Stimulated activated CD4-positive, alpha-beta T cell treated with anti-CD3 and anti-CD28 coated beads, Interleukin-1b, Interleukin-23, amount 100 ng/mL, for 48 hours (primary cell): ENCODE measurements at places on chromosomes 2 and 18.

DNA sequence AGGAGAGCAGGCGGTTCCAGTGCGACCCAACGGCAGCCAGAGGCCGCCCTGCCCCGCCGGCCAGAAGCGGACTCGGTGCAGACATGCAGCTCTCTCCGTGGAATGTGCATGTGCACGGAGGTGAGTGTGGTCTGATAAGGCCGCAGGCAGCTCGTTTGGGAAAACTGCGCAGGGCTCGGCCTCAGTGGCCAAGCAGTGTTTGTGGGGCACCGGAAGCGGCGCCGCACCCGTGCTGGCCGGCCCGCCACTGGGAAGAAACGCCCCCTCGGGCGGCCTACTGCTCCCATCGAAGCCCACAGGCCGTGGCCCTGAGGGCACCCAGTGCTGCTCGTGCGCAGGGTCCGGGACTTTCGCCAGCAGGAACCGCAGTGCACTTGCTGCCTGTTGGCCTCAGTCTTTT, 25.2 kb downstream of the PRELID3A start:
- no peak for DNase-seq

- no peak for DNase-seq
Measured at GRCh38 chr18:5948781-5949180, 53.5 kb upstream of the TMEM200C start.

DNA sequence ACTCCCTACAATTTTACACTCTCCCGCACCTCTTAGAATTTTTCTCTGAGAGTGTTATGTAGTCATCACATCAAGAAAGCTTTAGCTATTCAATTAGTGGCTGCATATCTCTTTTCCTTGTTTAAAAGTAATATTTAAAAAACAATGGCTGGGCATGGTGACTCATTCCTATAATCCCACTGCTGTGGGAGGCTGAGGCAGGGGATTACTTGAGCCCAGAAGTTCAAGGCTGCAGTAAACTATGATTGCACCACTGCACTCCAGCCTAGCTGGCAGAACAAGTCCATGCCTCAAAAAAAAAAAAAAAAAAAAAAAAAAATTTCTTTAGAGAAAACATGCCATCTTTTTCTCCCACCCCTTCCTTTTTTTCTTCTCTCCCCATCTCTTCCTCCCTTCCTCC, 44.3 kb downstream of the AQP4 start:
- no peak for DNase-seq

GRCh38 chr2:148675708-148676107, 31.2 kb downstream of the EPC2 start:
- DNase-seq, result no peak

DNA sequence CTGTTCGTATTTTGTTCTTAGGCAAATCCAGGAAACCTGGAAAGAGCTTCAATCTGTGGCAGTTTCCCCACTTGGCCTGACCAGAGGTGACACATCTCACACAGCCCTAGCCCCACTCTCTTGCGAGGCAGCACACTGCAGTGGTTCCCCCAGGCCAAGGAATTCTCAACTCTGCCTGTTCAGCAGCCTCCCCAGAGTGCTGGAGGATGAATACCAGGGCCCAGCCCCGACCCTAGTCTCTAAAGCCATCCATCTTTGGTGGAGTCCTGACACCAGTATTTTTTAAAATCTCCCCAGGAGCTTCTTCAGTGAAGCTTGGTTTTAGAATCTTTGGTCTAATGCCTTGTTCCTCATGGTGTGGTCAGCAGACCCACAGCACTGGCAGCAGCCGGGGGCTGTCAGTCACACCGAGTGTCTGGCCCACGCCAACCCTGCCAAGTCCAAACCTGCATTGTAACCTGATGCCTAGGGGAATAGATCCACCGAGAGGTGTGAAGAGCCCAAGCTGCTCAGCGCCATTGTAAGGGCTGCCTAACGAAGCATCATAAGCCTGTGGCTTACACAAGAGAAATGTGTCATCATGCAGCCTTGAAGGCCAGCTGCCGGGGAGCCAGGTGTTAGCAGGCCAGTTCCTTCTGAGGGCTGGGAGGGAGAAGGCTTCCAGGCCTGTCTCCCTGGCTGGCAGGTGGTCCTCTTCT, 428.7 kb upstream of the ID2 start:
- no peak for DNase-seq

DNA sequence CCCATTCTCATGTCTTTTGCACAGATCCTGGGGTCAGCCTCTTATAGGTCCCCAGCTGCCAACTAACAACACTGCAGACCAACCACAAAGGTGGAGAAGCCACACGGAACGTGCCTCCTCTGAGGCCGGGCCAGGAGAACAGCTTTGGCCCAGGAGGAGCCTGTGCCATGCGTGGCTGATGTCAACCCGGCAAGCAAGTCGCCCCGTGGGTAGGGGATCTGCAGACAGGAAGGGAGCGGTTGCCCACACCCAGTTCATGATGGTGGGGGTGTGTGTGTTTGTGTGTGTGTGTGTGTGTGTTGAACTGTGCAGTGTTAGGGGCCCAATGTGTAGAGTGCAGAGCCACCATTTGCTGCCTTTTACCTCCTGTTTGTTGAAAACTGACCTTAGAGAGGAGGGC, 2.4 kb upstream of the CLEC4F start:
- no peak for DNase-seq

GRCh38 chr2:200350850-200351285, 44.4 kb downstream of the SPATS2L start:
- DNase-seq, result no peak

GRCh38 chr18:3481696-3482210, 31.8 kb downstream of the TGIF1 start:
- peak; percentile 6 for DNase-seq

GRCh38 chr2:147916067-147916466, 71.2 kb downstream of the ACVR2A start:
- DNase-seq, result no peak

DNA sequence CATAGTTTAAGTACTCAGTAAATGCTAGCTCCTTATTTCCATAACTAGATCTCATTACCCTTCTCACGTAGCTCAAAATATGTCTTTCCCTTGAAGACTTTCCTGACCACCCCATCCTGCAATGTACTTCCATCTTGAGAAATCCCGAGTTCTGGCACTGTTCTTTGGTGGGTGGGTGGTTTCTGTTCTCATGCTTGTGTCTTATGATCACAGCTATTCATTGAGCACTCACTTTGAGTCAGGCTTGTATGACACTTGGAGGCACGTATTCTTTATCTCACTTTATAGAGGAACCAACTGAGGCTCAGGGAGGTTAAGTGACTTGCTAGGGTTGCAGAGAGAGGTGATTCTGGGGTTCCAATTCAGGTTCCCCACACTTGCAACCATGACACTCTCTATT, 9.0 kb upstream of the CLIP4 start:
- no peak for DNase-seq

- no peak for DNase-seq
Measured at GRCh38 chr2:156215656-156216055, 116.9 kb downstream of the NR4A2 start.

DNA sequence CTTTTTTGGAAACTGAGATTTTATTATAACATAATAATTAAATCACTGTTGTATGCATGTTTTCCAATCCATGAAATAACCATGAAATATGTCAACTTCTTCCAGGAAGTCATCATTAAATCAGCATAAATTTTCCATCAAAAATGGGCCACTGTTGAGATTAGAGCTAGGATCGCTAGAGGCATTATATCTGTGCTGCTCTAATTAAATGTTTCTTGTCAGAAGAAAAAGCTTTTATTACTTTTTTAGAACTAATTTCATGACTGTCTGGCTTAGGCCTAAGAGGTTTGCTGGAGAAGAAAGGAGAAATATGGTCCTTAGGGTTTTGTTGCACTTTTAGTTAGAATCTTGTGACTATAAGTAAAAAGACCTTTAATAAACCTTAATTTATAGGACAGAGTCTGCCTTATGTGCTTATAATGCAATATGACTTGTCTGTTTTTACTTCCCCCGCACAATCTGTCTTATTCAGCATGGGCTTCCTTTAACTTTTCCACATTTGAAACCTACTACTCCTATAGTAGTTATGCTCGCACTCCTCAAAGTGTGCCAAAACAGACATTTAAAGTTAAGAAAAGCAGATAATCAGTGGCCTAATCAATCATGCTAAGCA, 363.4 kb upstream of the GCFC2 start:
- no peak for DNase-seq

GRCh38 chr2:33395655-33396249, 80.7 kb upstream of the RASGRP3 start:
- peak; percentile 52 for DNase-seq

GRCh38 chr2:6917761-6918421, 679 bp downstream of the RNF144A start:
- no peak for DNase-seq

- DNase-seq, result no peak
Measured at GRCh38 chr2:54867457-54867856, 144.0 kb downstream of the EML6 start.

DNA sequence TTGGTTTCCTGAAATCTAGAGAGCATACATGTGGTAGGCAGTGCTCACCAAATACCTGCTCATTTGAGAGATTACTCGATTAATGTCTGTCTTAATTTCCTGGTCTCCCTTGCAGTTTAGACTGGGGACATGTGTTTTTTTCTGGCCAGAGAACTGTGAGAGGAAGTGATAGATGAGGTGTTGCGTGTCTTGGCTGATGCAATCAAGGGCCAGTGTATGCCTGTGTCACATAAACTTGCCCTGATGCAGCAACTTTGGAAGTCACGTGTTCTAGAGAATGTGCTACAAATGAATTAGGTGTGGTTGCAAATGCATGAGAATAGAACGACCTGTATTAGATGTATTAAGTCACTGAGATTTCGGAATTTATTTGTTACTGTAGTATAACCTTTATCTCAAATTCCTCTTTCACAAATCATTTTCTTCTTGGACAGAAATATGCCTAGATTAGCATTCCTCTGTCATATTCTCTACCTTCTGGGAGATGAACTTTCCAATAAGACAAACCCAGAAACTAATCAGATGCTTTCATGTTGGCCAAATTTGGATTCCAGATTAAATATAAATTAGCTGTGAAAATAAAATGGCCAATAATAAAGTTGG, 9.9 kb upstream of the IL1A start:
- peak; percentile 37 for DNase-seq

- DNase-seq, result peak; percentile 29
Measured at GRCh38 chr2:26086155-26086637, 52.3 kb downstream of the RAB10 start.

- no peak for DNase-seq
Measured at GRCh38 chr18:45522371-45522770, 92.9 kb upstream of the SLC14A2 start.

GRCh38 chr2:18473241-18474181, 86.9 kb downstream of the RDH14 start:
- DNase-seq, result no peak

GRCh38 chr18:79321625-79322405, 73.9 kb upstream of the NFATC1 start:
- DNase-seq, result no peak

- DNase-seq, result no peak
Measured at GRCh38 chr2:164514491-164514890, 106.8 kb downstream of the GRB14 start.

- DNase-seq, result no peak
Measured at GRCh38 chr2:658426-658825, 18.8 kb downstream of the TMEM18 start.

GRCh38 chr2:189545418-189545817, 35.2 kb downstream of the SLC40A1 start:
- DNase-seq, result no peak

- DNase-seq, result peak; percentile 48
Measured at GRCh38 chr2:219509780-219510511, 4.3 kb upstream of the ASIC4 start.

DNA sequence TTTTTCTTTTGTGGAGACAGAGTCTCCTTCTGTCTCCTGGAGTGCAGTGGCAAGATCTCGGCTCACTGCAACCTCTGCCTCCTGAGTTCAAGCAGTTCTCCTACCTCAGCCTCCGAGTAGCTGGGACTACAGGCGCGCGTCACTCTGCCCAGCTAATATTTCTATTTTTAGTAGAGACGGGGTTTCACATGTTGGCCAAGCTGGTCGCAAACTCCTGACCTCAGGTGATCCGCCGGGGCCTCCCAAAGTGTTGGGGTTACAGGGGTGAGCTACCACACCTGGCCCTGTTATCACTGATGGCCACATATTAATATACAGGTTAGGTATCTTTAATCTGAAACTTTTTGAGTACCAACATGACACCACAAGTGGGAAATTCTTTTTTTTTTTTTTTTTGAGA, 3.4 kb downstream of the MRPL35 start:
- no peak for DNase-seq

- no peak for DNase-seq
Measured at GRCh38 chr2:2466534-2466933, 135.5 kb upstream of the MYT1L start.

- no peak for DNase-seq
Measured at GRCh38 chr2:160583813-160584537, 90.4 kb upstream of the RBMS1 start.

DNA sequence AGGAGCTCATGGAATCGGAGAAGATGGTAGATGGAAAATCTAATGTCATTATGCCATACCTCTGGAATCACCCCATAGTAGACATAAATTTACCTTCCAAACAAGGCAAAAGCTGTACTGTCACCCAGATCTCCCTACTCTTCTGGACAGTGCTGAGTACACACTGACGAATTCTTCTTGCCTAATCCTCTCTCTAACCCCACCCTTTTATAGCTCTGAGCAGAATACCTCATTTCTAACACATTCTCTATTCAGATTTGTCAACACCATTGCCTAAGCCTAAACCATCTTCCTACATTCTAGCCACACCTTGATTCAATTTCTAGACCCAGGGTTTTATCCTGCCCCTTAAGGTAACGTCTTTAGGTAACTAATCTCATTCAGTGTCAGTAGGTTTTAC, 321.0 kb upstream of the NRP2 start:
- DNase-seq, result no peak

GRCh38 chr2:65212619-65213018, 15.0 kb upstream of the ACTR2 start:
- no peak for DNase-seq

DNA sequence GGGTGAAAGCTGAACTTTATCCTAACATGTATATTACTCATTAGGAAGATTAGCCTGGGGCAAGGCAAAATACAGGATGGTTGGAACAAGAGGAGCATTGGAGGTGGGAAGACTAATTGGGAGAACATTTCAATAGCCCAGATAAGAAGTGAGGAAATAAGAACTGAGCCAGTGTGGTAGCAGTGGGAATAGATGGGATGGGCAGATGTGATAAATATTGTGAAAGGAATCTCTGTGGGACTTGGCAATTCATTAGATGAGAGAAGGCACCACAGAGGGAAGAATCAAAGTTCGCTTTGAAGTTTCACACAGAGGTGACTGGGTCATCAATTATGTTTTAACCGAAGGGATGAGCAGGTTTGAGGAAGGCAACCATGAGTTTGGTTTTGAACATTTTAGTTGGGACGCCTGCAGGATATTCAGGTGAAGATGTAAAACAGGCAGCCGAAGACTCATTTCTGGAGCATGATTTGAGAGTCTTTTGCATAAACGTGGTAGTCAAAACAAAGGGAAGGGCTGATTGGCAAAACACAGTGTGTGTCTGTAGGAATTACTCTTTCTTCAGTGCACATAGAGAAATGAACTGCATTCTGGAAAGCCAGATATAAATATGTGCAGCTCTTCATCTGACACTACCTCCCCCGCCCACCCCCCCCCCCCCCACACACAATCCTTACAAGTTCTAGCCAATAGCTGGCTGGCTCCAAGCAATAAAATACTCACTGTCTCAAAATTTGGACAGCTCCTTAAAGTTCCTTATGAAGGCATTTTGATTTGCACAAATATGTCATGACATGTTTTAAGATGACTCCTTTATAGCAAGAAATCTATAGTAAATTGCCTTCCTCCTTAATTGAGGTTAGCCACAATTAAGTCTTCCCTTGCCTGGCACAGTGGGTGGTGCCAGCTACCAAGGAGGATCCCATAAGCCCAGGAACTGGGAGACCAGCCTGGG, 1.9 kb upstream of the SLC1A4 start:
- peak; percentile 16 for DNase-seq
